ENCODE measurements at places on chromosomes 7 and 10. TPM values are rescaled to one million over a fixed set of nuclear protein-coding genes. Genes with fewer than 3 reads are reported as not detected.

CALML5 gene
- total RNA-seq, result not detected

DNA sequence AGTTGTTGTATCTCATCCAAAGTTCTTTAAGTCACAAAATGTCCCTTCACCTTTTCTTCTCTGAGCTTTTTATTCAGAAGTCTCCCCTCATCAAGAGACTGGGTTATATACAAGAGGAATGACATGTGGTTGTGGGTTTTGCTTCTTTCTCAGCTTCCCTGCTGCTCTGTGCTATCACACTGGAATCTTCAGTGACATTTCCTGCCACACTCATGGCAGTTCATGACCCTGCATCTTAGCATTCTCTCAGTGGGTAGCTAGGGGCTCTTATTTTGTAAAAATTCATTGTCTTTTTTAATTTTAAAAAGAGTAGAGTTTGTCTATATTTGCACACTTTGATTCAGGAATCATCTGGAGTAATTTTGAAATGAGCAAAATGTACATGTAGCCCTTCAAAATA lies 236.9 kb upstream of the TMEM229A start:
- no peaks in the 10 kb centered on the region for H3K27me3 ChIP-seq
- no peak overlapping the region for H3K4me3 ChIP-seq
- no peak for DNase-seq

- H3K27me3 ChIP-seq, result no peaks in the 10 kb centered on the region
- H3K36me3 ChIP-seq, result no peaks in the 10 kb centered on the region
- H3K27ac ChIP-seq, result peak overlapping the region; percentile 72
- peak overlapping the region; percentile 34 for H3K4me3 ChIP-seq
- peaks cover 22% of the 10 kb centered on the region for H3K4me1 ChIP-seq
- no peak for DNase-seq
Measured at GRCh38 chr10:33211106-33211878, 123.2 kb downstream of the NRP1 start.

DNA sequence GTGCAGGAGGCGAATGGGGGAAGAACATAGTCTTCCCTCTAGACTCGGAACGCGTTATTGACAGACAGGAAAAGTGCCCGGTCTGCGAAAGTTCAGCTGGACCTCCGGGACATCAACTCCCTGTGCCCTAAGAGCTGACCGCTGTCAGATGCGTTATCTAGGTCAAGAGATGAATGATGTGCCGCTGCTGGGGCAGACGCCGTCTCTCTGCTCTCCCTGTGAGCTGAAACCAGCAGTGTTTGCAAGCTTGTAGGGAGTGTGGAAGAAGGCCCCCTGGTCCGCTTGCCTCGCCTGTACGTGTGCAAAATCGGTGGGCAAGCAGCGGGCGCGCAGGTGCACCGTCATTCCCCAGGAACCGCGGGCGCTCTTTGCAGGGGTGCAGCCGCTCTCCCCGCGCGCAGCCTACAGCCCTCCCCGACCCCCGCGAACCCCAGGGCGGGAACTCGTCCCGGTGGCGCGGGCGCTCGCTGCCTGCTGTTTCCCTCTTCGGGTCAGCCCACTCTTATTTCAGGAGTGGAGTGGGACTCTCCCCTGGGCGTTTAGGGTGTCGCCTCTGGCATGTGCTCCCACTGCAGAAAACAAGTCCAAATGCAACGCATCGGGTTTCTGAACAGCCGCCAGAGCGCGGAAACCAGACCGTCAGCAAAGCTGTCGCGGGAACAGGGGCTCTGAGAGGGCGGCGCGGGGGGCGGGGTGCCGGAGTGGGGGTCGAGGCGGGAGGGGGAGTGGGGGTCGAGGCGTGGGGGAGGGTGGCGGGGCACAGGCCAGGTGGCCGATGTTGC lies 1.8 kb upstream of the PFKFB3 start:
- peak overlapping the region; percentile 75 for H3K27ac ChIP-seq
- peaks cover 27% of the 10 kb centered on the region for H3K4me1 ChIP-seq
- no peaks in the 10 kb centered on the region for H3K27me3 ChIP-seq
- H3K36me3 ChIP-seq, result peaks cover 22% of the 10 kb centered on the region

DNA sequence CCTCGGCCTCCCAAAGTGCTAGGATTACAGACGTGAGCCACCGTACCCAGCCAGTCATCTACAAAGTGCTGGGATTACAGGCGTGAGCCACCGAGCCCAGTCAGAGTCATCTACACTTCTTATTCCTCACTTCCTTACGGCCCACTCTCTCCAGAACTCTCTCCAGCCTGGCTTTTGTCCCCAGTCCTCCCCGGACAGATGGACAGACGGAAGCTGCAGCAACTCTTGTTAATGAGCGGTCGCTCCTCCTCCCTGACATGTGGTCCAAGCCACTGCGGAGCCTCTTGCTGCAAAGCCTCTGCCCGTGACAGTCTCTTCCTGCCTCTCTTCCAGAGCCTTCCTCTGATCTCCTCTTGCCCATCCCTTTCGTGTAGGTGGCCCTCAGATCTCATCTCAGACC lies 45.9 kb downstream of the TMEM270 start:
- H3K4me3 ChIP-seq, result no peak overlapping the region
- H3K27me3 ChIP-seq, result no peaks in the 10 kb centered on the region
- H3K4me1 ChIP-seq, result no peaks in the 10 kb centered on the region
- H3K27ac ChIP-seq, result no peak overlapping the region

- H3K27ac ChIP-seq, result no peak overlapping the region
- DNase-seq, result no peak
- no peaks in the 10 kb centered on the region for H3K4me1 ChIP-seq
- no peak overlapping the region for H3K4me3 ChIP-seq
Measured at GRCh38 chr10:132151951-132152505, 34.7 kb upstream of the DPYSL4 start.

DNA sequence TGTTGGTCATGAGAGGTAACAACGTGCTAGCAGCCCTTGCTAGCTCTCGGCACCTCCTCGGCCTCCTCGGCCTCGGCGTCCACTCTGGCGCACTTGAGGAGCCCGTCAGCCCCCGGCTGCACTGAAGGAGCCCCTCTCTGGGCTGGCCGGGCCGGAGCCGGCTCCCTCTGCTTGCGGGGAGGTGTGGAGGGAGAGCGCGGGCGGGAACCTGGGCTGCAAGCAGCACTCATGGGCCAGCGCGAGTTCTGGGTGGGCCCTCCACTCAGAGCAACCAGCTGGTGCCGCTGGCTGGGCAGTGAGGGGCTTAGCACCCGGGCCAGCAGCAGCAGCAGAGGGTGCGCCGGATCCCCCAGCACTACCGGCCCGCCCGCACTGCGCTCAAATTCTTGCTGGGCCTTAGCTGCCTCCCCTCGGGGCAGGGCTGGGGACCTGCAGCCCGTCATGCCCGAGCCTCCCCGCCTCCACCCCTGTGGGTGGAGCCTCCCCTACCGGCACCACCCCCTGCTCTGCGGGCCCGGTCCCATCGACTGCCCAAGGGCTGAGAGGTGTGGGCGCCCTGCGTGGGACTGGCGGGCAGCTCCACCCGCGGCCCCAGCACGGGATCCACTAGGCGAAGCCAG lies 96.1 kb downstream of the PAXIP1 start:
- no peak overlapping the region for H3K27ac ChIP-seq
- H3K4me1 ChIP-seq, result peaks cover 3% of the 10 kb centered on the region
- no peaks in the 10 kb centered on the region for H3K36me3 ChIP-seq
- no peaks in the 10 kb centered on the region for H3K27me3 ChIP-seq

GRCh38 chr7:79290398-79290797 lies 163.1 kb downstream of the MAGI2 start:
- DNase-seq, result no peak
- H3K36me3 ChIP-seq, result no peaks in the 10 kb centered on the region

GRCh38 chr10:127832501-127832900 lies 60.2 kb downstream of the CLRN3 start:
- no peaks in the 10 kb centered on the region for H3K36me3 ChIP-seq
- DNase-seq, result no peak
- H3K4me3 ChIP-seq, result no peak overlapping the region
- H3K4me1 ChIP-seq, result no peaks in the 10 kb centered on the region

GRCh38 chr10:43623351-43623750 lies 17.1 kb downstream of the ZNF485 start:
- H3K27me3 ChIP-seq, result no peaks in the 10 kb centered on the region
- peaks cover 10% of the 10 kb centered on the region for H3K36me3 ChIP-seq
- peak overlapping the region; percentile 42 for H3K27ac ChIP-seq
- peaks cover 9% of the 10 kb centered on the region for H3K4me1 ChIP-seq
- DNase-seq, result no peak
- H3K4me3 ChIP-seq, result peak overlapping the region; percentile 37
